Activated T-helper 1 cell treated with anti-CD3 and anti-CD28 coated beads, Interleukin-2, amount 50 U/mL, for 16 hours (primary cell): ENCODE measurements at places on chromosomes 6 and 20.

- no peak for DNase-seq
These were observed at the start of gene SNAP25 for GRCh38 chr20:10218536-10219451. Gene SNAP25, plus strand, starts transcription at chr20:10218830. Its CDS starts 56,662 bp downstream, at chr20:10275492.

GRCh38 chr20:9262653-9263194 is 193.8 kb downstream of the PLCB4 start:
- no peak for DNase-seq

- DNase-seq: no peak
These were observed 37.2 kb upstream of the HACE1 start for GRCh38 chr6:104896914-104897313.

DNA sequence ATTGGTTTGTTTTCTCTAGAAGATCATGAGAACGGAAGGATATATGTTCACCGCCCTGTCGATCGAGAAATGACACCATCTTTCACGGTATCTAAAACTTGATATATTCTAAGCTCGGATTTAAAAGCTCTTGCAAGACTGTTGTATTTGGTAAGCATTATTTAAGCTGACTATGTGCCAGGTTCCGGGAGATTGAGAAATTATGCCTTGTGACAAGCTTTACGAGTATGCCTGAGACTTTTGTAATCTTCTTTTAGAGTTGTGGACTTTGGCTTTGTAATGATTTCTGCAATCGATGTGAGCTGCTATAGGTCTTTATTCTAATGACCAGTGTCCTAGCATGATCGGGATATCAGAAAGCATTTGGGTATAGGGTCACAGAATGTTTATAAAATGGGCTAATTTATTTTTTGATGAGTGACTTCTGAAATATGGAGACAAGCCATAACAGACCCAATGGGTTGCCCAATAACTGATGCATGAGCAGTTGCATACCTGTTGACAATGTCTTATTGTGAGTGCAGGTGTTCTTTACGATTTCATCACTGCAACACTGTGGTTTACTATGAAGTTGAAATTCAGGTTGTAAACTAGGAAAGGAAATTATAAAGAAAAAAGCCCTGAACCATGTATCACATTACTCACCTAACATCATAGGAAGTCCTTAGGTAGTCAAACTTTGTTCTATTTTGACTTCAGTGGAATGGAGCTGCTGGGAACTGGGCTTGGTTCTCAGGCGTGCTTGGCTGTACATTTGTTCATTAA is 14.0 kb downstream of the CDH26 start:
- no peak for DNase-seq

DNA sequence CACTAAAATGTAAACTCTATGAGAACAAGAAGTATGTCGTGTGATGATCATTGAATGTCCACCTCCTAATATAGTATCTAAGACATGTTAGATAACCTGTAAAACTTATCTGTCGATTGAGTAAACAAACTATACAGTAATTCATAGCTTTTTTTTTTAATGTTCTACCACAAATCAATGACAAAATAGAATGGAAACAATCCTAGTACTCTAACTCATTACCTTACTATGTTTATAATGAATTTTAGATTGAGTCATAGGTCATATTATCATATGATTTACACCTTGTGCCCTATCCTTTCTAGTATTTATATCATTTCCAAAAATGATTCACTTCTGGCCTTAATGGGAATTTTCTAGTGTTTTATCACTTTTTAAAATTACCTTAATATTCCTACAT is 6.1 kb downstream of the VTA1 start:
- DNase-seq: no peak

GRCh38 chr20:52060794-52061714 is 130.5 kb downstream of the ZFP64 start:
- DNase-seq: no peak

GRCh38 chr6:19369785-19370184 is 467.4 kb upstream of the ID4 start:
- no peak for DNase-seq

DNA sequence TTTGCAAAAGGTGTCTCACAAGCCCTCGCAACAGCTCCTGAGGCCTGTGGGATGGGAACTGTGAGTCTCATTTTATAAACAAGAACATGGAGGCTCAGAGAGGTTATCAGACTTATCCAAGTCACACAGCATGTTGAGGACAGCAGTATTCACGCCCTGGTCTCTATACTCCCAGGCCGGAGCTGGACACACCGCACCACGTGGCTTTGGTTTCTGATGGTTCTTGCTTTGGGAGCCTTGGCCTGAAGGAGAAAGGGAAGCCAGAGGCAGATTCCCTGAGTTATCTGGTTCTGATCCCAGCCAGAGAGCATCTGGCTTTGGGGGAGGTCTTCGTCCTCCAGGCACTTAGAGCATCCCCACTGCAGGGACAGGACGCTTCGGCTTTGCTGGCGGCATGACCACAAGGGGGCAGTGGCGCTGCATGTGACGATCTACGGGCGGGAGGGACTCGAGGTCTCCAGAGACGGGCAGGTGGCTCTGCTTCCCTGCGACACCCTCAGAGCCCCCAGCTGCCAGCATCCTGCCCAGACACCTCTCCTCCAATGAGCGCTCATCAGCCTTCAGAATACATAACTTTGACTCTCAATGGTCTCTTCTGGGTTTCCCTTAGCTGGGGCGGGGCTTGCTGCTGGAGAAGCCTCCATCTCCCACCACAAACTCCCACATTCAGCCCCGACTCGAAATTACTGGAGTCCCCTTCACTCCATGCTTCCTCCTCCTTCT is 51.4 kb upstream of the SAYSD1 start:
- DNase-seq: peak; percentile 78

DNA sequence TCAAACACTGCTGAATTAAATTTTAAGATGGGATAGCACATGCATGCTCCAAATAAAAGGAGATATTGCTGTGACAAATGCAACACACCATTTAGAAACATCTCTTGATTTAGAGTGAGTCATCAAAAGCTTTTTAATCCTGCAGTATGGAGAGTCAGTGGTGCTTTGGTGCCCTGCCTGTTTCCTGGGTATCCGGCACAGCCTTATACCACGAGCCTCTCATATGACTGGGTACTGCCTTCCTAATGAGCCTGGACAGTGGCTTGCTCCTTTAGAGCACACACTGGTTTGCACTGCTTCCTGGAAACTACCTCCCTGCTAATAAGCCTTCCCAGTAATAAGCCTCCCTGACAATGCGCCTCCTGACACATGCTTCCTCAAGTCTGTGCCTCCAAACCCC is 65.3 kb upstream of the KCNK16 start:
- no peak for DNase-seq

DNA sequence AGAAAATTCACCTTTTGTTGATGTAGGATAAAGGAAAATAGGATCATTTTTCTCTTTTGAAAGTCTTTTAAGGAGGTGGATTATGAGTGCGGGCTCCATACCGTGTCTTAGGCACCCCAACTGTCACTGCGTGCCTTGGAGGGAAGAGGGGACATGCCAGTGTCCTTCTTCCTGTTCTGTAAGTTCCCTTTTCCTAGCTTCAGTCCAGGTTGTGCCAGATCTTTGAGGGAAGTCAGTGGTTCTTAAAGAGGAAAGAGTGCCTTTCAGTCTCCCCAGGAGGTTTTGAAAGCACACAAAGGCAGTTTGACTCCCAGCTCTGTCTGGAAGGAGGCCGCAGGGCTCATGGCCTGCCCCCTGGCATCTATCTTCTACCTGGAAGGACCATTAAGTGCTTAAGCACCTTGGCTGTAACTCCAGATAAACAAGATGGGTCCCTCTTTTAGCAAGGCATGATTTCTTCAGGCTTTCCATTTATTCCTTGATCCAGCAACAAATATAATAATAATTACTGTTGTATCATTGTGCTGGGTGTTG is 13.0 kb downstream of the EFCAB8 start:
- DNase-seq: no peak

DNA sequence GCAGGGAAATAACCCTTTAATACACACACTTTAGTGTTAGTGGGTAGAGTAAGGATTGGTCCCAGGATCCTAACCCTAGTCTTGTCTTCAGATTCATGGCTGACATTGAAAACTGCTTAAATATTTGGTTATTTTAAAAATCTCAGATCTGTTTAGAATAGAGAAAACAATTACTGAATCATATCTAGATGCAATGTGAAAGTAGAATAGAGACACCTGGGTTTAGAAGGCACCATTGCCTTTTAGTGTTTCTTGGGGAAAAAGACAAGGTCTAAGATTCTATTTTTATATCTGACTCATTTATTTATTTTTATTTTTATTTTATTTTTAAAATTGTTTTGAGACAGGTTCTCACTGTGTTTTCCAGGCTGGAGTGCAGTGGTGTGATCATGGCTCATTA is 6.0 kb downstream of the DDX43 start:
- DNase-seq: no peak

DNA sequence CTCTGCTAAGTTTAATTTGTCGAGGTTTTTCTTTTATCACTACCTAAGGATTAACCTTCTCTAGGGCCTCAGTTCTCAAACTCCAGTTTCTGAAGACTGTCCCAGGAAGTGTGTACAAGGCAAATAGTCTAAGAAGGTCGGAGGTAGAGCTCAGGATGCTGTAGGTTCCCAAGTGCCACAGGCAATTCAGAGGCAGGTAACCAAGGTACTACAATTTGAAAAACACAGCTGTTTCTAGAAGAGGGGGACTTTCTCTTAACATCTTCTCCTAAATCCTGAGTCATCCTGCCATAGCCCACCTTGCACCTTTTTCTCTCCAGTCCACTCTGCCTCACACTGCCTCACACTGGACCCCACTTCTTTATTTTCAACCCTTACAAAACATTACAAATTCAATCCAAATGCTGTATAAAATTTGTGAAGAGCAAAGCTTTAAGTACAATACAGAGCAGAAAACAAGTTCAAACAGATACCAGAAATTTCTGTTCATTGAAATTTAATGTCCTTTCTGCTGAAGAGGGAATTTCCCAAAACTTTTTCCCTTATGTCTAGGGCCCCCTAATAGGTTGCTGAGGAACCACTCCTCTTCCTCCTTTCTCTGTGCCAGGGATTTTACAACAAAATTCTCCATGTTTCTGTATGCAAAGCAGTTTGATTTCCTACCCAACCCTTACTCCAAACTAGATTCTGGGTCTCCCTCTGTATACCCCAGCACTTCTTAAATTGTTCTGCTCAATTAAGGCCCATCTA is 43.0 kb downstream of the FRK start:
- no peak for DNase-seq

DNA sequence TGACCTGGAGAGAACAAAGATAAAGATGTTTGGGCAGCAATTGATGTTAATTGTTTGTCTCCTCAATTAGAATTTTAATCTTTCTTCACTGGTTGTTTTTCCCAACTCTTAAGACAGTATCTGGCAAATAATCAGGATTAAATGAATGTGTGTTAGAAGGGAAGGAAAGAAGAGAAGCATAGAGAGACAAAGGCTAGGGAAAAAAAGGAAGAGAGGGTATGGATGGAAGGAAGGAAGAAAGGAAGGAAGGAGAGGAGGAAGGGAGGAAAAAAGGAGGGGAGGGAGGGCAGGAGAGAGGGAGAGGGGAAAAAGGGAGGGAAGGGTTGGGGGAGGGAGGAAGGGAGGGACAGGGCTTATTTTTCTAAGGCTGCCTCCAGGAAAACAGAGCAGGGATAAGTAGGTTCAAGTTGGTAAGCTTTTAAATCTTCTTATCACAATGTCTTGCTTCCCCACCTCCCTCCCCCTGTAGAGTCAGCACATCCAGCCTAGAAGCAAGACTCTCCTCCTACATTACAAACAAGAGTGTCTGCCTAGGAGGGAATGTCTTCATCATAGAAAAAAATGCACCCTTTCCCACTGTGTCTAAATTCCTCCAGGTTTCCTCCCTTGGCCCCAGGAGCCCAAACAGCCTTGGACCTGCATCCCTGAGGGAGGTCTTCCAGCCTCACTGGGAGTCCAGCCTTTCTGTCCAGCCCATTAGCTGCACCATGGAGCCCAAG is 447.8 kb upstream of the JARID2 start:
- no peak for DNase-seq
